ENCODE measurements at places on chromosomes 16 and 17.

- DNase-seq: no peak
Measured at GRCh38 chr17:17200831-17201230, 5.3 kb downstream of the PLD6 start.

GRCh38 chr17:6796017-6796886 is 20.2 kb downstream of the FBXO39 start:
- no peak for DNase-seq

DNA sequence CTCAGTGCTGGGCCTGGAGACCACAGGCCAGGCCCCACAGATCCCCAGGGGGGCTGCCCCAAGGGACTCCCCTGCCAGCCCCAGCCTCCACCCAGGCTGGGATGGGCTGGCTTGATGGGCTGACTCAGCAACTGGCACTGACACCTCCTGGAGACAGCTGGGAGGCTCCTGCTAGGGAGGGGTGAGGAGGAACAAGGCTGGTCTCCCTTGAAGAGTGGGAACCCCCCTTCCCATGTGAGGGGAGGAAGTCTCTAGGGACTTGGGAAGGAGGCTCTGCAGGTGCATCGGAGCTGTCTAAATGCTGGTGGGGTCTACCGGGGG is 10.4 kb downstream of the NHERF1 start:
- DNase-seq: no peak

DNA sequence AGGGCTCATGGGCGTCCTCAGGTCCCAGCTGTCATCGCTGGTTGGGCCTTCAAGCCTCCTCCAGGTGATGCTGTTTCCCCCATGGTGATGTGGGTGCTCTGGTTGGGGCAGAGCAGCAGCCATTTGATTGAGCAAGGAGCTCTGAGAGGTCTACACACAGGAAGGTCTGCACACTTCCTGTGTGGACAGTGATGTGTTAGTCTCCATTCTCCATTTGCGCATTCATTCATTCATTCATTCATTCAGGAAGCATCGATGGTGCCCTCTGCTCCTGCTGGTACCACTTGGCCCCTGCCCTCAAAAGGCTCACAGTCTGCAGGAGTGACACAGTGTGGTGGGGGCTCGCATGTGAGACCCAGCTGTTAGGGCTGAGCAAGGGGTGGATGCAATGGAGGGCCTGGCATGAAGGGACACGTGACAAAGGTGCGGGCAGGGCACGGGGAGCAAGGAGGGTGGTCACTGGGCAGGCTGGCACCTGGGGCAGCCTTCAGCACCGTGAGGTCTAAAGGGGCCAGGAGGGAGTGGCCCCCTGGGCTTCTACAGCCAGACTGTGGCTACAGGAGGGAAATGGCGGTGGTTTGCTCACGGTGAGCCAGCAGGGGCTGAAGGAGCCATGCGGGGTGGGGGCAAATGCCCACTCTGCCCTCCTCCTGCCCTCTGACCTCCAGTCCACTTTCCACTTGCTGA is 1.5 kb downstream of the ADGRG3 start:
- no peak for DNase-seq

GRCh38 chr16:9297437-9298113 is 206.1 kb downstream of the HAPSTR1 start:
- DNase-seq: no peak

- no peak for DNase-seq
Measured at GRCh38 chr16:49548325-49548970, 174.8 kb downstream of the C16orf78 start.

DNA sequence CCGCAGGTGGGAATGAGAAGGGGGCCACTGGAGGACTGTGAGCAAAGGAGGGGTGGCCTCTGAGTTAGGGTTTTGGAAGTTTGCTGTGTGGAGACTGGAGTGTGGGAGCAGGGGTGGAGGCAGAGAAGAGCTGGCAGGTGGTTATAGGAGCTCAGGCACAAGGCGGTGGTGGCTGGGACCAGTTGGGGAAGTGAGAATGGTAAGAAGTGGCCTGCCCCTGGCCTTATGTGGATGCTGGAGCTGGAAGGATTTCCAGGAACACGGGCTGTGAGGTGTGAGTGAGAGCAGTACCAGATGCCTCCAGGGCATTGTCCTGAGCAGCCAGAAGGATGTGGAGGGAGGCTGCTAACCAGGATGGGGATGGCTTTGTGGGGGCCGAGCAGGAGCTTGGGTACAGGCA is 277.2 kb downstream of the SNX29 start:
- no peak for DNase-seq

DNA sequence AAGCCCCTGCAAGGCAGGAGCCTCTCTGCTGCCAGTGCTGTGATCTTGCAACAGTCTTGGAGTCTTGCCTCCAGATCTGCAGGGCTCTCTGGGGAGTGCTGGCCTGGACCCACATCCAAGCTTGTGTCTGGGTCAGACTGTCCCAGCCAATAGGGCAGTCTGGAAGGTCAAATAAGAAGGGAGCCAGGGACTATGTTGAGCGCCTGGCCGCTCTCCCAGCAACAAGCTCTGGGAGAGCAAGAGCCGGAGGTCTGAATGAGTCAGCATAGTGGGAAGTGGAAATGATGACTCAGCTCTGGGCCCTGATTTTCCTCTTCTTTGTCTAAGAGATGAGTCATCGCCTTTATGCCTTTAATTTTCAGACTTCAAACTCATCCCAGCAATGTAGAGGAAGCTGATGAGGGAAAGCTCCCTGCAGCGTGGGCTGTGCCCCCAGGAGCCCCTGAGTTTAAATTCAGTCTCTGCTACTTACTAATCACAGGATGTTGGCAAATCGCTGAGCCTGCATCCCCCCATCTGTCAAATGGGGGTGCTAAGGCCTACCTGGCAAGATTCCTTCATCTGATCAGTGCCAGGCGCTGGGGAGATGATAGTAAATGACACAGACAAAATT is 43.6 kb upstream of the HAPSTR1 start:
- no peak for DNase-seq

- DNase-seq: no peak
Measured at GRCh38 chr17:73282629-73283028, 20.9 kb upstream of the CPSF4L start.
